ENCODE measurements at places on chromosomes 2 and 18.
A peak's percentile ranks its signal among the peaks of the same experiment; 100 is the strongest.

DNA sequence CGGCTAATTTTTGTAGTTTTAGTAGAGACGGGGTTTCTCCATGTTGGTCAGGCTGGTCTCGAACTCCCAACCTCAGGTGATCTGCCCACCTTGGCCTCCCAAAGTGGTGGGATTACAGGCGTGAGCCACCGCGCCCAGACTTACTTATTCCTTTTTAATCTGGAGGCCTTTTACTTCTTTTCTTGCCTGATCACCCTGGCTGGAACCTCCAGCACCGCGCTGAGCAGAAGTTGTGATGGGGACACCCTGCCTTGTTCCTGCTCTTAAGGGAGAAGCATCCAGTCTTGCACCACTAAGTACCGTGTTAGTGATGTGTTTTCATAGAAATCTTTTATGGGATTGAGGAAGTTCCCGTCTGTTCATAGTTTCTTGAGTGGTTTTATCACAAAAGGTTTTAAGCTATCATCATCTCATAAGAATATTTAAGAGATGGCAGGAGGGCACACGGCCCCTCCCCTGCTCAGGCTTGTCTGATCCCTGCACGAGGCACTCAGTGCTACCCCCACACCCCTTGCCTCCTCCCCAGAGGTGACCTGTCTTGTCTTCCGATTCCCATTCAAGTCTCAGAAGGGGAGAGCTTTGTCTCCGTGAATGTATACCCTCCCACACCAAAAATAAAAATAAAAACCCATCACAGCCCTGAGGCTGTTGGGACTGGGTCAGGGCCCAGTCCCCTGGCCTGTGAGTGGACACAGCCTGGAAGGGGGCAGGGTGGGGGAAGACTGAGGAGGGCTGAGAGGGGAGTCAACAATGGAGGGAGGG, 65.3 kb upstream of the SMAD7 start:
- no peak for DNase-seq

DNA sequence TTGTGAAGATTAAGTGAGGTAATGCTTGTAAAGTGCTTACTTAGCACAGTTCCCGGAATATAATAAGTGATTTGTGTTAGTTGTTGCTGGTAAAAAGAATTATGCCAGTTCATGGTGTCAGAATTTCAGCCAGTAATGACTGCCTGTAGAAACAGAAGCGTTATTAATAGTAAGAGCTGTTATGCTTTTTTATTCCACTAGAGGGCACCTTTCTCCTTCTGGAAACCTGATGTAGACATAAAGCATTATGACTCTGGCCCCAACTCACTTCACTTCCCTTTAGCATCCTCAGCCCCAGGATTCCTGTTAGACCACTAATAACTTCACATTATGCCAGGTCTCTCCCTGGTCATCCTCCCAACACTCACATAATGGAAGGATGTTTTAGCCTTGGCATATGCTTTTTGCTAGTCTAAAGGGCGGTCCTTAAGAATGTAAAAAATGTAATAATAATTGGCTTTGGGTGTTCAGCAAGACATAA, 34.9 kb downstream of the C18orf54 start:
- DNase-seq: peak; percentile 70

DNA sequence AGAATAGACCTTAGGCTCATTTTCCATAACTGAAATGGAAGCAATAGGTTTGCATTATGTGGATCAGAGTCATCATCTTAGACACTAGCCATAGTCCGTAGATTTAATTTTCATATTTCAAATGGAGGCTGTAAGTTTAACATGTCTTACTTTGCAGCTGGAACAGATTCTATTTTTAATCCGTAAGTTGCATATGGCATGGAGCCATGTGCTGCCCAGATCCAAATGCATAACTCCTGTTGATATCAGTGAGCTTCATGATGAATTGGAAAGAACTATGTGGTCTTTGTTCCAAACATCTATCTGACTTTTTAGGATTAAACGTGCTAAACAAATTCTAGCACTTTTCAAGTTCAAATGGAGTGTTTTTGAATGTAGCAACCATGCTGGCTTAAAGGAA, 43.4 kb downstream of the MEIS1 start:
- no peak for DNase-seq

DNA sequence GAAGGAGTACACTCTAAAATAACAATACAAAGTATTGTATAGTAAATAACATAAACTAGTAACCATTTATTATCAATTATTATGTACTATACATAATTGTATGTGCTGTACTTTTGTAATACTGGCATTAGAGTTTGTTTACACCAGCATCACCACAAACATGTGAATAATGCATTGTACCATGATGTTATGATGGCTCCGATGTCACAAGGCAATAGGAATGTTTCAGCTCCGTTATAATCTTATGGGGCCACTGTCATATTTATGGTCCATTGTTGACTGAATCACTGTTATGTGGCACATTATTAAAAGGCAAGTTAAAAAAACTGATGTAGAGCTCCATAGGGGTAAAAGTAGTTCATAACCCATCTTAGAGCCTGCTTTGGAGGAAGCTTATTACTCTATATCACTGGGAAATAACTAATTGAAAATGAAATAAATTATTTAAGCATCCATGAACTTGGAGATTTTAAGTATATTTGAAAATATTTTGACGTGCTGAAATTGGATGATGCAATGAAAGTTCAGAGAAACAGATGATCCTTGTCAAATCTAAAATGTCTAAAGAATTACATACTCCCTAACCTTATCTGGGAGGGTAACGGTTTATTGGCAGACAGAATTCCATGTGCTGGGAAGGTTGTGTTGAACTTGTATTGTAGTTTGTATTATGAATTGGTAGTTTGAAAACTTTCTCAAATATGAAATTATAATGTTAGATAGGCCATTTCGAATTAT, 2.4 kb downstream of the SKA1 start:
- no peak for DNase-seq

DNA sequence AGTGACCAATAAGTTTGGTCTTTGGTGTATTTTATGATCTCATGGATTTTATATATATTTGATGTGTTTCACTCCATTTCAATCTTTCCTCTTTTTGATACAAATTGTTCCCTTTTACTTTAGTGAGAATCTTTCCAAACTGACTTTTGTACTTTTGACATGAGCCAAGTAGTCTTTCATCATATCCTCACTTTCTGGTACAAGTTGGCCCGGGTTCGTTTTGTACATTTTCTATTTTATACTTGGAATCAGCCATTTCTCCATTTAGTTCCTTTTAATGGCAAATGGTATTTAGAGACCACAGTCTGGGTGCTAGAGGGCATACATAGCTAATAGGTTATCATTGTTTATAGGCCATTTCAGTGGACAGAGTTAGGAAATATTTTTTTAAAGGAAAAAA, 147.9 kb upstream of the MYO3B start:
- DNase-seq: no peak

DNA sequence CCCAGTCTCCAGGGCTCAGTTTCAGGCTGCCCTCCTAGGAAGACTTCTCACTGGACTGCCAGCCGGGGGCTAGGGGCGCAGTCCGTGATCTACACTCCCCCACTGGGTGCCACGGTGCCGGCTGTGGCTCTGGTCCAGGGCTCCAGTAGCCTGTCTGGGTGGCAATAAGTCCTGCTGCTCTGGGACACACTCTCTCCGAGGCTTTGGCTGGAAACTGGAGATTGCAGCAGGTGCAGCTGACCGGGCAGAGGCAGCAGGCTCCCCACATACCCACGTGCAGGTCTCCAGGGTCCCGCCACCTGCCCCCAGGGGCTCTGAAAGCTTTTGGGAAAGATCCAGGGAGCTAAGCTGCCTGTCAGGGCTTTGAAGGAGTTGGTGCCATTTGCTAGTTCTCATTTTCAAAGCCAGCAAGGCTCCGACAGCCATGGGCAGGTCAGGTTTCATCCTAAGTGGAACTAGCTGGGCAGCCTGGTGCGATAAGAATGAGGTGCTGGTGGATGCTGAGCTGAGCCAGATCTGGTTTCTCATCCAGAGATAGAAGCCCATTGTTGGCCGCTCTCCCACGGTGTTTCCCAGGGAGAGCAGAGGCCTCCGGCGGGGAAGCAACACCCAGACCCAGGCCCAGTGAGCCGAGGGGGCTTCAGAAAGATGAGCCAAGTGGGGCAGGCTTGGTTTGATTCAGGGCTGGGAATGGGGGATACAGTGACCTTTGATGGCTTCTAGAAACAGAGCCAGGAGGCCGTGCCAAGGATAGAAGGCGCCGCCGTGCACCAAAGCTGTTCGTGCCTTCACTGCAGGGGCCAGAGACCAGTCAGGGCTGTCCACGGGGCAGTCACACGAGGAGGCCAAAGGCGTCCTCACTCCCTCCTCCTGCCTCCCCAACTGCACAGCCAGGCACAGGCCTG, 141.7 kb upstream of the GPC1 start:
- DNase-seq: peak; percentile 44

- no peak for DNase-seq
These were observed 680.9 kb downstream of the IRS1 start for GRCh38 chr2:226118471-226119429.

DNA sequence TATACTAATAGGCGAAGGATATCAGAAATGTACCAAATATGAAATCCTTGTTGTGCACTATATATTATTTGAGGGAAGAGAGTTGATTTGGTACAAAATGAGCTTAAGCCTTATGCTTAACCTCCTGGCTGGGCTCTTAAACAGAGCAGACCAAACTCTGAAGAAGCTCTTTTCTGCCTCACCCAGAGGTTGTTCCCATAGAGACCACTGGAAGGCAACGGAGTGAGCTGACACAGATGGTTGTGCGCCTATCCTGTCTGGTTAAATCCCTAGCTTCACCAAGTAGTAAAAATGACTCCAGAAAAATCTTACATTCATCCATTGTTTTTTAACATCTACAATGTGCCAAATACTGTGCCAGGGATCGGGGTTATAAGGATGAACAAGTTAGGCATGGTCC, 55.9 kb upstream of the NOL4 start:
- DNase-seq: no peak

- DNase-seq: no peak
These were observed 27.2 kb downstream of the CROCC2 start for GRCh38 chr2:240933048-240933965.

- DNase-seq: no peak
These were observed 168.5 kb upstream of the ZSWIM2 start for GRCh38 chr2:187017438-187017837.

- peak; percentile 58 for DNase-seq
These were observed 573 bp downstream of the STAM2 start for GRCh38 chr2:152175012-152175367.

GRCh38 chr18:33699372-33699771, 121.4 kb downstream of the ASXL3 start:
- DNase-seq: no peak

DNA sequence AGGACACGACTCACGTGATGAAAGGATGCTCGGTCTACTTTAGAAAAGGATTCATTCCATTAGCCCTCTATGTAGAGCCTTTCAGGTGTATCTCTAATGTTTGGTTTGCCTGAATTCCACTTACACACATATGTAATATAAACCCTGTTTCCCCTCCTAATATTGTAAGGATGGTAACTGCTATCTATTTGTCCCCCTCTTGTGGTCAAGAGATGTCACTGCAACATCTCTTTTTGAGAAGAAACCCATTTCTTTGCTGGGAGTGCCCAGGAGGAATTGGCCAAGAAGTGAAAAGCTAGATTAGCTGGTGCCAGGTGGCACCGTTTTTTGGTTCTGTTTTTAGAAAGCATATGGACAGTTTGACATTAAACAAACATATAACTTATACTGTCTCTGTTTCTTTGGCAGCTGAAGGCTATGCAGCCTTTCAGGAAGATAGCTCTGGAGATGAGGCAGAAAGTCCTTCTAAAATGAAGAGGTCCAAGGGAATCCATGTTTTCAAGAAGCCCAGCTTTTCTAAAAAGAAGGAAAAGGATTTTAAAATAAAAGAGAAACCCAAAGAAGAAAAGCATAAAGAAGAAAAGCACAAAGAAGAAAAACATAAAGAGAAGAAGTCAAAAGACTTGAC, 41.2 kb downstream of the RALBP1 start:
- peak; percentile 73 for DNase-seq

- DNase-seq: peak; percentile 92
These were observed 13.5 kb upstream of the ZAP70 start for GRCh38 chr2:97699765-97700444.

GRCh38 chr2:104944495-104944894, 90.6 kb downstream of the POU3F3 start:
- no peak for DNase-seq

DNA sequence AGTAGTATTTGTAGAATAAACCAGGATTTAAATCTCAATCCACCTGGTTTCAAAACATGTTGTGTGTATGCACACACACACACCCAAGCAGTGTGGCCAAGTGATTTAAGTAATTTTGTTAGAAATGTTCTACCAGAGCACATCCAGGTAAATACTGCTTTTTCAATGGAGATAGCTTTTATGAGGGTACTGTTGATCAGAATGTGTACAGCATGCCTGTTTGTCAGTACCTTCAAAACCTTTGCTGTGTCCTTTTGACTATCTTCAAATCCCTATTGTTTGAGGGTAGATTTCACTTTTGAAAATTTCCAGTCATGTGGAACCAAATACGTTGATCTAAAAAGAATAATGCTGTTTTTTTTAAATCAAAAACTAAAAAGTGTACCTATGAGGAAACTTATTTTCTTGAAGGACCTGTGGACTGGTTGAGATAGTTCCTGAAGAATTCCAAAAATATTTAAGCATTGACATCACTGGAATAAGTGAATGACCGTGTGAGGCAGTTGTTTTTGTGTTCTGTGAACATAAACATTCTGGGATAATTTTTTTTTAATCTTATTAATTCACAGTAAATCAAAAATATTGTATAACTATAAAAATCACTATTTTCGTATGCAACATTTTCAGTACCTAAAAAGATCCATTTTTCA, 70.9 kb downstream of the PTRHD1 start:
- DNase-seq: no peak

GRCh38 chr2:47815764-47816163, 32.8 kb downstream of the MSH6 start:
- DNase-seq: no peak

- DNase-seq: no peak
These were observed 61.3 kb downstream of the GDF7 start for GRCh38 chr2:20728114-20728758.

- DNase-seq: no peak
These were observed 20.2 kb upstream of the ADNP2 start for GRCh38 chr18:80088823-80089222.

DNA sequence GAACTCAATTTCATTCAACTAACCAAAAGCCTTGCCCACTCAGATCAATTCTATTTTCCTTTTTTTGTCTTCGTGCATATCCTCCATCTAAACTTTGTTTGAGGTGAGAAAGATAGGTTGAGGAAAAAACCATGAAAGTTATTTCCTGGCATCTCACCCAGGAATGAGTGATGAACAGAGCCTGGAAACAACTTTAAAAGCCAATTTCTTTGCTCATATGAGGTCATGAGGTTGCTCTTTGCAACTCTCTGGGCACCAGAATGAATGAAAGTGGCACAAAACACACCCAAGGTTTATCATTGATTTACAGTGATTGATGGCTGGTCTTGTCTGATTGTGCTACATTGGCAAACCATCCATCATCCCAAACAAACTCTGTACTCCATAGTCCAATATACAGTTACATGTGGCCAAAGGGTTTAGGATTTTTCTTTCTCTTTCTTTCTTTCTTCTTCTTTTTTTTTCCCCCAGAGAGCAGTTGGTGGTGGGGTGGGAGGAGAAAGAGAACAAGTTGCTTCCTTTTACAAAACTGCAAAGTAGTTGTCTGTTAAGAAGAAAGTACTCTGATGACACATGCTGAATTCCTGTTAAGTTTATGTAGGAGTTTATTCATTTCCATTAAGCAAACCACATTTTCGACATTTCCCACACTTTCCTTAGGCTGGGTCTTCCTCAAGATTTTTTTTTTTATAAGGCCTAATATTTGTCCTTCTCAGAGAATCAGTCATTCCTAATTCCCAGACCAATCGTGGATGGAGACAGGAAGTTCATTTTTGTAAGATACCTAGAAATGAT, 575.9 kb upstream of the ZEB2 start:
- DNase-seq: no peak
